H9 (cell line): ENCODE measurements at places on chromosomes 11 and 22. TPM values are rescaled to one million over a fixed set of nuclear protein-coding genes. Genes with fewer than 3 reads are reported as not detected.

DNA sequence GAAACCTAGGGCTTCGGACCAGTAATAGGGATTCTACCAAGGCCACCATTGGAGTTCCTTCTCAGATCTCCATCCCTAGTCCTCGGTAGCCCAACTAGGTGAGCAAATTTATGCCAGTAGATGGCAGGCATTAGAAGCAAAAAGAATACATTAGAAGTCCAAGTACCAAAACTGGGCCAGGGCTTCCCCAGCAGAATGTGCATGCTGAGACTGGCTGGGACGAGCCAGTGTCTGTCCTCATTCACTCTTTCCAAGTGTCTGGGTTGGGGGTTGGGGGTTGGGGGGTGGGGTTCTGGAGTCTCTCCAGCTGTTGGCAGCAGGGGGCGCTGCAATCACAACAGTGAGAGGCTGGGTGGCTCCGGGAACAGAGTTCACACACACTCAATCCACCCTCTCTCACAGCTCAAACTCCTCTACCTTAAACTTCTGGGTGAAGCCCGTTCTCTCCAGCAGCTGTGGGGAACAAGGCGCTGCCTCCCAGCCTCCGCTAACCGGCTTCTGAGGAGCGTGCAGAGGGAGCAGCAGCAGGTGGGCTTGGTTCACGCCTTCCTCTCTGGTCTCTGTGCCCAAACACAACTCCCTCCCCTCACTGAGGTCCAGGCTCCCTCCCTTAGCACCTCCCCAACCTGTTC lies 57.5 kb downstream of the BTG4 start:
- peak; percentile 84 for DNase-seq
- H3K27me3 ChIP-seq, result no peaks in the 10 kb centered on the region
- peak overlapping the region; percentile 57 for H3K4me3 ChIP-seq
- no peaks in the 10 kb centered on the region for H3K36me3 ChIP-seq

DNA sequence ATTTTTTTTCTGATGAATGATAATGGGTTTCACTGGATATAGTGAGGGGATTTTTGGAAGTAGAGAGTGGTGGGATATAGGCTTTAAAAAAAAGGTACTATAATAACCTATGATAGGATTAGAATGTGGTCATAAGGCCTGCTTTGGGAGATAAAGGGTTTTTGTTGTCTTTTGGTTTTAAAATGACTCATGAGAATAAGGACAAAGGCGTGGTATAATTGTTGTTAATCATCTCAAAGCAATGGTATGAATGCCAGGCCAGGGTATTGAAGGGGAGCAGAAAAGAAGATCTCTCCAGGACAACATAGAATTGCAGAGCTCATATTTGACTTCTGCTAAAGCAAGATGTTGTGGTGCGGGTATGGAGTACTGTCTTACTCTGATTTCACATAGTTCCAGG lies 579.4 kb downstream of the JRKL start:
- H3K27me3 ChIP-seq, result no peaks in the 10 kb centered on the region
- no peaks in the 10 kb centered on the region for H3K36me3 ChIP-seq
- H3K4me1 ChIP-seq, result no peaks in the 10 kb centered on the region

- H3K36me3 ChIP-seq, result 0 out of 2 replicates have a peak, but pooled peaks cover 4% of the 10 kb centered on the region
- H3K4me3 ChIP-seq, result no peak overlapping the region
- H3K27ac ChIP-seq, result no peak overlapping the region
- DNase-seq, result peak; percentile 14
These were observed 78.8 kb downstream of the MYEOV start for GRCh38 chr11:69372589-69373250.

DNA sequence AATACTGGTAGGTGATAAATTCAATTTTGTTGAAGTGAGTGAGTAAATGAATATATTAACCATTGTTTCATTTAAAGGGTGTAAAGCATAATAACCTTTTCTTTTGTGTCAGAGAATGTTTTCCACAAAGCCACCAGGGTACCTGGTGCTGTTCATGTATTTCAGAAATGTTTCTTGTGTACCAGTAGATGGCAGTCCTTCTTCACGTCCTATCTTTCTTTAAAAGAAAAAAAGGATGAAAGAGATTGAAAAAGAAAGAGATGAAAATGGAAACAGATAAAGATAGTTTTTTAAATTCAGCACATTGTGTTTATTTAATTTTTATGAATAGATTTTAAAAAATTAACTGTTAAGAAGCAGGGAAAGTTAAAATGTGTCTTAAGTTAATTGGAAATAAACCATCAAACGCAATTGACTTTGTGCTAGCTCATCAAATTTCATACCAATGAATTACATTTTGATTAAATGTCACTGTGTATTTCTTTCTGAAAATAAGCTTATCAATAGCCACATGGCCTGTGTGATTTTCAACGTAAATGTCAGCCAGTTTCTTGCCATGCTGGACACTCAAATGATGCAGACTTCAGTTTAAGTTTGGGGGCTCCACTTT lies 65.5 kb upstream of the CHORDC1 start:
- no peak for DNase-seq
- H3K4me1 ChIP-seq, result no peaks in the 10 kb centered on the region
- H3K36me3 ChIP-seq, result no peaks in the 10 kb centered on the region
- no peaks in the 10 kb centered on the region for H3K27me3 ChIP-seq

DNA sequence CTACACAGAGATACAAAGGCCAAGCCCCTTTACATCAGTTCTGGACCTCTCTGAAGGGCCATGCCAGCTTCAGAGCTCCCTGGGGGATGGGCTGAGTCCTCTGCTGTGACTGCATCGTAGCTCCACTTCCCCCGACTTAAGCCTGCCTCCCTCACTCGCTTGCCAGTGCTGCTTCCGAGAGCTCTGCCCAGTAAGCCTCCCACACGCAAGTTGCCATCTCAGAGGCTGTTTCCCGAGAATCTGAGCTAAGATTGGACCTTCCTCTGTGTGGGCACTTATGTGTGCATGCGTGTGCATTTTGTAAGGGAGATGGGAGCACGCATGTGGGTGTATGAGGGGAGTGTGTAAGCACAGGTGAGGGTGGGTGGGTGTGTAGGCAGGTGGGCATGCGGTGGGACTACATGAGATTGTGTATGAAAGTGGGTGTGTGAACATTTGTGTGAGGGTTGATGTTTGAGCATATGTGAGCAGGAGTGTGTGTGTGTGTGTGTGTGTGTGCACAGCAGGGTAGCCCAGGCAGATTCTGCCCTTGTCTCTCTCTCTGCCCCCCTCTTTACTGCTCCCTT lies 163.0 kb upstream of the SYT13 start:
- DNase-seq, result no peak
- no peak overlapping the region for H3K27ac ChIP-seq
- no peaks in the 10 kb centered on the region for H3K27me3 ChIP-seq
- H3K36me3 ChIP-seq, result no peaks in the 10 kb centered on the region
- H3K4me1 ChIP-seq, result no peaks in the 10 kb centered on the region

DNA sequence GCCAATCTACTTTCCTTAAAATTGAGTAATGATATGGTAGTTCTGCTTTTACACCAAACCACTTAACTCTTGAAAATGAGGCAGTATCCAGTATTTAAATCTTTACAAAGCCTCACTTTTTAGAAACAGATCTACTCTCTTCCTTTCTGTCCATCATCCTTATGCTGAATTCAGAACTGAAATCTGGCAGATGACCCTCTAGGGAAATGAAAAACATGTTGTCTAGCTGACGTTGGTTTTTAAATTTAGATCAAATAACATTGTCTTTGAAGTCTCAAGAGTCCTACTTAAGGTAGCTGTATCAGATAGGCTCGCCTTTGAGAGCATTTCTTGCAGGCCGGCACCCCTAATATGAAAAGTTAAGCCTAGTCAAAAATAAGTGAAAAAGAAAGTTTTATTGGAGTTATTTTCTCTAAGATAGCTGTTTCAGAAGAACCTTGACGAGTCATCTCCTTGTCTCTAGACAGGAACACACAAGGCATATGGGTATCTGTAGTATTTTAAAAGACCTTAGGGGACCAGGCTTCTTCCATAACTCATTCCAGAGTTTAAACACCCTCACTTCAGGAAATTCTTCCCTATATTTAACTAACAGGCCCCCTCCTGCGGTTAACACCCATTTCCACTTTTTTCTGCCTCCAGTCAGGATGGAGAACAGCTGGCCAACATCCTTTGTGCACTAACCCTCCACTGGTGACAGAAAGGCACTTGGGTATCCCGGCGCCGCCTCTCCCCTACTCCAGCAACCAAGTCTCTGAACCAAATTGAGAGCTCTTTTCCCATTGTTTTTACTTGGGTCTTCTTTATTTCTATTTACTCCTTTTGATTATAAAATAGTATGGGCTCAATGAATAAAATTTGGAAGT lies 81.2 kb downstream of the WNT11 start:
- no peak overlapping the region for H3K27ac ChIP-seq
- no peaks in the 10 kb centered on the region for H3K27me3 ChIP-seq
- H3K36me3 ChIP-seq, result peaks cover 5% of the 10 kb centered on the region
- DNase-seq, result no peak
- no peak overlapping the region for H3K4me3 ChIP-seq

DNA sequence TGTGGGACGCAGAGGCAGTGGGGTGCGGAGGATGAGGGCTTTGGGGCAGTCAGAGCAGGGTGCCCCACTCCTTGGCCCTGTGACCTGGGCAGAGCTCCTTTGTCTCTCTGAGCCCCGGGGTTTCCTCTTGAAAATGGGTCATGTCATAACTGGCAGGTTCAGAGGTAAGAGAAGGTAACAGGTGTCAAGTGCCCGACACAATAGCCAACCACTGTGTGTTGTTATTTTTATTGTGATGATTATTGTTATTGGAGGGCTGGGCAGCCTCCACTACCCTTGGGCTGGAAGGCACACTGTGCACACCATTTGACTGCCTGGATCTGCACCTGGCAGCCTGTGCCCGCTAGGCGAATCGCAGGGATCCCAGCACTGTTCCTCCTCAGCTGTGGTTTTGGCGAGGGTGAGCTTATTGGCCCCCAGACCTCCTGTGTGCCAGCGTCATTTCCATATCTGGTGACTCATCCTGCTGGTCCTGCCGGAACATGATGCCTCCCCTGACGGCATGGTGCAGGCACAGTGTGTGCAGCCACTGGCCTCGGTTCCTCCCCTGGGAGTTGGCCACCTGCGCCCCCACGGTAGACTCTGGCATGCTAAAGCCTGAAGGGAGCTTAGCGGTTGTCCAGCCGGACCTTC lies 15.4 kb upstream of the SOX10 start:
- peaks cover 3% of the 10 kb centered on the region; the same call in 1 of the 2 replicates for H3K4me1 ChIP-seq
- H3K27ac ChIP-seq, result no peak overlapping the region
- no peak for DNase-seq
- peaks cover 1% of the 10 kb centered on the region; the same call in 1 of the 2 replicates for H3K36me3 ChIP-seq
- H3K4me3 ChIP-seq, result no peak overlapping the region

GRCh38 chr11:69539416-69540117 lies 58.1 kb downstream of the LINC01488 start:
- H3K27ac ChIP-seq, result no peak overlapping the region
- no peak overlapping the region for H3K4me3 ChIP-seq
- H3K36me3 ChIP-seq, result no peaks in the 10 kb centered on the region; the same call in 2 of the 3 replicates
- no peak for DNase-seq

- H3K4me1 ChIP-seq, result no peaks in the 10 kb centered on the region
- no peak for DNase-seq
- no peak overlapping the region for H3K27ac ChIP-seq
- no peak overlapping the region for H3K4me3 ChIP-seq
These were observed 16.3 kb downstream of the PARVA start for GRCh38 chr11:12393691-12394090.

GRCh38 chr22:40533712-40534378 lies 102.7 kb downstream of the MRTFA start:
- no peak overlapping the region for H3K4me3 ChIP-seq
- H3K27ac ChIP-seq, result no peak overlapping the region
- H3K4me1 ChIP-seq, result peaks cover 3% of the 10 kb centered on the region; the same call in 1 of the 2 replicates
- DNase-seq, result no peak
- no peaks in the 10 kb centered on the region for H3K27me3 ChIP-seq

GRCh38 chr11:62333768-62334167 lies 3.5 kb upstream of the ASRGL1 start:
- no peaks in the 10 kb centered on the region for H3K27me3 ChIP-seq
- no peak overlapping the region for H3K27ac ChIP-seq
- no peak for DNase-seq
- no peaks in the 10 kb centered on the region for H3K36me3 ChIP-seq

DNA sequence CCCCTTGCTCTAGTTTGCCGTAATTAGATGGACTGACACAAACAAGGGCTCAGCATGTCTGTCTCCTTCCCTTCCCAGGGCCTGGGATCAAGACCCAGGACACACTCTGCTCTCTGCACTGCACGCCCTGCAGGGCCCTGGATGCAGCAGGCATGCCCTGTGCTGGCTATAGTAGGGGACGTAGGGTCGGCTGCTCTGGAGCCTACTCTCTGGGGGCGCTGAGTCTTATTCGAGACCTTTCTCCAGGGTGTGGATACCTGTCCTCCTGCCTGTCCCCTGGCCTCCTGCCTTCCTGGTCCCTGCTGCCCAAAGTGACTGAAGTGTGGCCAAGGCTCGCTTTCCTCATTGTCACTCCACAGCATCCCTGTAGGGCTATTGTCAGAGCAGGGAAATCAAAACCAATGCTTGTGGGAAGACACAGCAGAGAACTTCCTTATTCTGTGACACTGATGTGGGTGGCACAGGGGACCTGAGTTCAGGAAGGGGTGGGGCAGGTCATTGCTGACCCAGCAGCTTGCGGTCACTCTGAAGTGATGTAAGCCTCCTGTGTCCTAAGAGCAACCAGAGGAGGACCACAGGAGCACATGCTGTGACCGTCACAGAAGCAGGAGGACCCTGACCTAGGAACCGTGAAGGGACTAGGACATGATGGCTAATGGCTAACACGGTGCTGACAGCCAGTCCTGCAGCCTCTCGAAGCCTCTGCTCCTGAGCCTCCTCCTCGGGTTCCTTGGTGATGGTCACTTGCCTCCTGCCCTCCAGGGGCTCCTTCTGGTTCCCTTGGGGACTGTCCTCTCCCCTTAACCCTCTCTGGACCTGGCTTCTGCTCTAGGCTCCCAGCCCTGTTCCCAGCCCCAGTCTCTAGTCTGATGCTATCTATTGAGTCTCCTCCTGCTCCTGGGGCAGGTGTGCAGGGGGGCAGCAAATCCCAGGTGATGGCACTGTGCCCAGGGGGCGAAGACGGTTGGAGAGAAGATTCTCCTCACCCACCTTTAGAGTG lies 10.3 kb downstream of the APOBEC3A start:
- H3K4me1 ChIP-seq, result no peaks in the 10 kb centered on the region; the same call in 1 of the 2 replicates
- H3K27ac ChIP-seq, result no peak overlapping the region
- H3K4me3 ChIP-seq, result no peak overlapping the region
- no peaks in the 10 kb centered on the region for H3K27me3 ChIP-seq
- no peaks in the 10 kb centered on the region for H3K36me3 ChIP-seq

DNA sequence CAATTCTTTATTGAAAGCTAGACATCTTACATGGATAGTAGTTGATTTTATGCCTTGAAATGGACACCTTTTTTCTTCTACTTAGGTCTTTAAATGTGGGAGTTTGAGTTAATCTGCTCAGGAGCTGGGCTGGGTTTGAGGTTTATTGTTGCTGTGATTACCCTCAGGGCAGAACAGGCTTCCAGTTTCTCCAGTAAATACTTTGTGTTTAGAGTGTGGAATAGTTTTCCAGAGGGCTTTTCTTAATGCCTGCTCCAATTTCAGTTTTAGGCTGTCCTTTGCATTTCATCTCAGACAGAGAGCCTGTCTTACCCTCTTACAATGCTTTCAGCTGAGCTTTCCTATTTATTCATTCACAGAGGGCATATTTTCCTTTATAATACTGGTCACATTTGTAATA lies 69.9 kb upstream of the ADORA2A start:
- no peak overlapping the region for H3K4me3 ChIP-seq
- H3K27me3 ChIP-seq, result no peaks in the 10 kb centered on the region
- no peak overlapping the region for H3K27ac ChIP-seq

GRCh38 chr11:128462922-128463321 lies 124.4 kb downstream of the ETS1 start:
- no peak overlapping the region for H3K27ac ChIP-seq
- H3K27me3 ChIP-seq, result no peaks in the 10 kb centered on the region
- H3K36me3 ChIP-seq, result peaks cover 3% of the 10 kb centered on the region; the same call in 1 of the 3 replicates
- no peaks in the 10 kb centered on the region for H3K4me1 ChIP-seq

Gene DBX1
- total RNA-seq, result 0.15 TPM in 1 of 2 replicates, not detected in the other

Gene OR51E2
- total RNA-seq, result not detected in 2 replicates

Gene MRGPRX3
- not detected in 2 replicates for total RNA-seq

Gene BAIAP2L2
- 2.0 and 2.3 TPM in 2 replicates for total RNA-seq

Gene PATE4
- not detected in 2 replicates for total RNA-seq

Gene HBG1
- not detected in 2 replicates for total RNA-seq

Gene OR52B6
- not detected in 2 replicates for total RNA-seq
